NCI-H2227 treated with DMSO at 0.1 percent for 48 hours (cell line): ENCODE measurements at places on chromosomes 16 and 17.

- no peak for DNase-seq
These were observed 1.4 kb downstream of the BBS2 start for GRCh38 chr16:56518425-56518824.

DNA sequence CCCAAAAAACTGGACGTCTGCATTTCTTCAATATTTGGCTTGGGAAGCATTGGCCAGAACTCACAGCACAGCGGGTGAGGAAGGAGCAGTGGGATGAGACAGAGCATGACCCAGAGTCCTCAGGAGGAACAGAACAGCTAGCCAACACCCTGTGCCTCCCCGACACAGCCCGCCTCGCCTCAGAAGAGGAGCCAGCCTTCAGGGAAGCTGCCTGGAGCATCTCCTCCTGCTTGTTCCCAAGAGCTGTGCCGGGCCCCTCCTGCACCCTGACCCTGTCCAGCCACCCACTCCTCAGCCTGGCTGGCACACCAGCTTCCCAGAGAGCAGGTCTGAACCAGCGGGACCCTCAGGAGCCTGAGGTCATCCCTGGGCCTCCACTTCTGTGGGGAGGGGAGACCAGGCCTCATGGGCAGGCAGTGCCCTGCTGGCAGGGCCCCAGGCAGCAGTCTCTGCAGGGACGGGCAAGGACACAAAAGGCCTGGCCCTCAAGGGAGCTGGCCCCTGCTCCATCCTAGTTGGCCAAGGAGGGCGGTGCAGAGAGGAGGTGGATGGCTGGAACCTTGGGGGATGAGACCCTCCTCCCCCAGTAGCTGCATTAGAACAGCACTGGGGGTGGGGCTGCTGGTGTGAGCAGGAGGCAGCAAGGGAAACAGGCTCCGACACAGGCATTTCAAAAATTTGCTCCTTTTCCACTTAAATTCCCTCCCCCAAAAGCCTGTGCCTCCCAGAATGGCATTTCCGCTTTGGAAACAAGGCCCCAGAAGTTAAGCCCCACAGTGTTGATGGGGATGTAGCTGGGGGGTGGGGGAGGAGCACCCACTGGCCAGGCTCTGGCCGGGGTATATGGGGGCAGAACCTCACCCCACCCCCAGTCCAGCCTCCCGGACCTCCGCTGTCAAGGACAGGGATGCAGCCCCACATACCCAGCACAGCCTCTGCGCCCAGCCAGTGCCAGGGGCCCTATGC, 1.8 kb upstream of the BCAR1 start:
- no peak for DNase-seq

DNA sequence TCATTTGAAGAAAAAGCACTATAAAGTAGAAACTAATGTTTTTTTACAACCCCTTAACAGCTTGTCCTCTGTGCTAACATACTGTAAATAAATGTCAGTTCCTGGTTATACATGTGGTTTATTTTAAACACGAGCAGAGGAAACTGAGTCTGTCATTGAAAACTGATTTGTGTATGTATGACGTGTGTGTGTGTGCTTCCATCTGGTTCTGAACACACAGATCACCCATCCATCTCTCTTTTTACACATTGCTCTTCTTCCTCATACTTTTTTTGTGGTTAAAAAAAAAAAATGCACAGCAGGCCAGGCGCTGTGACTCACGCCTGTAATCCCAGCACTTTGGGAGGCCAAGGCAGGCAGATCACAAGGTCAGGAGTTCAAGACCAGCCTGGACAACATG, 49.5 kb downstream of the ZNF423 start:
- DNase-seq = no peak

DNA sequence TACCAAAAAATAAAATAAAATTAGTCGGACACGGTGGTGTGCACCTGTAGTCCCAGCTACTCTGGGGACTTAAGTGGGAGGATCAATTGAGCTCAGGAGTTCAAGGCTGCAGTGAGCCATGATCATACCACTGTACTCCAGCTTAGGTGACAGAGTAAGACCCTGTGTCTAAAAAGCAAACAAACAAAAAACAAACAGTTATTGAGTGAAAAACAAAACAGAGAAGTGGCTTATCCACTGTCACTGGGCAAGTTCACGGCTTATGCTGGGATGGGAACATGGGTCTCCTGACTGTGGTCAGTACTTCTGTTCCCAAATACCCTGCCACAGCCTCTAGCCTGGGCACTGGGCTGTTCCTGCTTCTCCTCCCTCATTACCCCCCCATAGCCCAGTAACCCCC, 9.5 kb upstream of the GRN start:
- no peak for DNase-seq

DNA sequence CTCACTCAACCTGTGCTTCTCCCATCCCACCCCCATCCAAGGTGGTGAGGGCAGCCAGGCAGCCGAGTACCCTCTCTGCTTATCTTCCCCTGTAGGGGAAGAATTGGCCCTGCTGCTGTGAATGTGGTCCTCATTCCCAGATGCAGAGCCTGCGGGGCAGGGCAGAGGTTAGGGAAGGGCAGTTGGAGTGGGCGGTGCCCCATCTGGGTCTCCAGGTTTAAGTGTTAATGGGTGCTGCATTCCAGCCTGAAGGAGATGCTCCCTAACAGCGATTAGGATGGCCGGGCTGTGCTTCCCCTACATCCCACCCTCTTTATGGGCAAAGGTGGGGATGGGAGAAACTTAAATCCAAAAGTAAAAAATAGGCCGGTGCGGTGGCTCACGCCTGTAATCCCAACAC, 12.1 kb downstream of the TMEM95 start:
- no peak for DNase-seq

DNA sequence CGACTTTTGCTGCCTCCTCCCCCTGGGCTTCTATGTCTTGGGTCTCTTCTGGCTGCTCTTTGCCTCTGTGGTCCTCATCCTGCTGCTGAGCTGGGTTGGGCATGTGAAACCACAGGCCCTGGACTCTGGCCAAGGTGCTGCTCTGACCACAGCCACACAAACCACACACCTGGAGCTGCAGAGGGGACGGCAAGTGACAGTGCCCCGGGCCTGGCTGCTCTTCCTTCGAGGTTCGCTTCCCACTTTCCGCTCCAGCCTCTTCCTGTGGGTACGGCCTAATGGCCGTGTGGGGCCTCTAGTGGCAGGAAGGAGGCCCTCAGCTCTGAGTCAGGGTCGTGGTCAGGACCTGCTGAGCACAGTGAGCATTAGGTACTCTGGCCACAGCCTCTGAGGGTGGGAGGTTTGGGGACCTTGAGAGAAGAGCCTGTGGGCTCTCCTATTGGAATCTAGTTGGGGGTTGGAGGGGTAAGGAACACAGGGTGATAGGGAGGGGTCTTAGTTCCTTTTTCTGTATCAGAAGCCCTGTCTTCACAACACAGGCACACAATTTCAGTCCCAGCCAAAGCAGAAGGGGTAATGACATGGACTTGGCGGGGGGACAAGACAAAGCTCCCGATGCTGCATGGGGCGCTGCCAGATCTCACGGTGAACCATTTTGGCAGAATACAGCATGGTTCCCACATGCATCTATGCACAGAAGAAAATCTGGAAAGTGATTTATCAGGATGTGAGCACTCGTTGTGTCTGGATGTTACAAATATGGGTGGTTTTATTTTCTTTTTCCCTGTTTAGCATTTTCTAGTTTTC, 2.3 kb downstream of the GP1BA start:
- no peak for DNase-seq

GRCh38 chr16:5850632-5851392, 753.2 kb upstream of the EEF2KMT start:
- DNase-seq = no peak

DNA sequence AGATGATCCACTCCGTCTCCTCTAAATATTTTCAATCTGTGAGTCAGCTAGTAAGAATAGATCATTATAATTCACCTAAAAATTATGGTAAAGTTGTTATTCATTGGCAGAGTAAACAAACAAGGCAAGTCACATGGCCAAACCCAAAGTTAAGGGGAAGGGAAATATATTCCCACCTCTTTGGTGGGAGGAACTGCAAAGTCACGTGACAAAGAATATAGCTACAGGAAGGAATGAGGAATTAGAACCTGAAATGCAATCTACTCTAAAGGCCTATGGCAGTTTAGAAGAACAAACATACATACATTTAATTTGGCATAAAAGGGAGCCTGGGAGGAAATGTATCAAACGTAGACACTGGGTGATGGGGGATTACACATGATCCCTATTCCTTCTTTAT, 48.9 kb downstream of the NOG start:
- DNase-seq = no peak

DNA sequence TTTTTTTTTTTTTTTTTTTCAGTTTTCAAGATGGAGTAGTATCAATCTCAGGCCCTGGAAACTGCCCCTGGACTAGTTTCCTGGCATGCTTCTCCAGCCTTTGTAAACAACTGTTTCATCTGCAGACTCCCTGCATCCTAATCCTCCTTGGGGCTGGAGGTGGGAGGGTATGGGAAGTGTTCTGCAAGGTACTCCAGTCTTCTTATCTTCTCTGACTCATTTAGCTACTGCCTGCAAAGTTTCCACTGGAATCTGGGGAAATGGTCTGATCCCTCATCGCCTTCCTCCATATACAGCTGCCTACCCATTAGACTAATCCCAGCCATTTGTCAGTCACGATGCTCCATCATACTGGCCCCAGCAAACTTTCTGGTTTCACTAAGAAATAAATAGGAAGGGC, 21.5 kb downstream of the COPZ2 start:
- DNase-seq = no peak

- DNase-seq = no peak
These were observed 84.7 kb downstream of the YPEL2 start for GRCh38 chr17:59416184-59416583.

DNA sequence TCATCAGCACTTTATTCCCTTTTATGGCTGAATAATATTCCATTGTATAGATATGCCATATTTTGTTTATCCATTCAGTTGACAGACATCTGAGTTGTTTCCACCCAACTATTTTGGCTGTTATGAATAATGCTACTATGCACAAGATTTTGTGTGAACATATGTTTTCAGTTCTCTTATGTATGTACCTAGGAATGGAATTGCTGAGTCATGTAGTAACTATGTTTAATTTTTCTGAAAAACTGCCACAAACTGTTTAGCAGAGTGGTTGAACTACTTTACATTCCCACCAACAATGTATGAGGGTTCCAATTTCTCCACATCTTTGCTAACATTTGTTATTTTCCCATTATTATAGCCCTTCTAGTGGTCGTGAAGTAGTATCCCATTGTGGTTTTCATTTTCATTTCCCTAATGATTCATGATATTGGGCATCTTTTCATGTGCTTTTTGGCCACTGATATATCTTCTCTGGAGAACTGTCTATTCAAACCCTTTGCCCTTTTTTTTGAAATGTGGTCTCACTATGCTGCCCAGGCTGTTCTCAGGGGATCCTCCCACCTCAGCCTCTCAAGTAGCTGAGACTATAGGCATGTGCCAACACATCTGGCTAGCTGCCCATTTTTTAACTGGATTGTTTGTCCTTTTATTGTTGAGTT, 26.3 kb downstream of the SMURF2 start:
- no peak for DNase-seq

DNA sequence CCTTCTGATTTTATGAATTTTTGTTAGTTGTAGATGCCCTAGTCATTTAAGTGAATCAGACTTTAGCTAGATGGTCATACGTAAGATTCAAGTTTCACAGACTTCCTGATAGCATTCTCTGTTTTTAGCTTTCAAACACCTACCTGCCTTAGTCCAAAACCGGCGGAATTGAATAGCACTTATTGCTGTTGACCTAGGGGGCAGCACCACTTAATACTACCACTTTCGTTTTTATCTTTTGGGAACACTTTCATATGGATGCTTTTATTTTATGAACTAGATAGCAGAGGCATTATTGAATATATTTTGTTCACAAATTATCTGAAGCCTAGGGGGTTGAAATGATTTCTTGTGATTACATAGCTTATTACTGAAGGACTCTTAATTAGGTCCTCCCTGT, 31.5 kb downstream of the TADA2A start:
- no peak for DNase-seq

GRCh38 chr16:67104061-67104460, 5.7 kb upstream of the PHAF1 start:
- no peak for DNase-seq

DNA sequence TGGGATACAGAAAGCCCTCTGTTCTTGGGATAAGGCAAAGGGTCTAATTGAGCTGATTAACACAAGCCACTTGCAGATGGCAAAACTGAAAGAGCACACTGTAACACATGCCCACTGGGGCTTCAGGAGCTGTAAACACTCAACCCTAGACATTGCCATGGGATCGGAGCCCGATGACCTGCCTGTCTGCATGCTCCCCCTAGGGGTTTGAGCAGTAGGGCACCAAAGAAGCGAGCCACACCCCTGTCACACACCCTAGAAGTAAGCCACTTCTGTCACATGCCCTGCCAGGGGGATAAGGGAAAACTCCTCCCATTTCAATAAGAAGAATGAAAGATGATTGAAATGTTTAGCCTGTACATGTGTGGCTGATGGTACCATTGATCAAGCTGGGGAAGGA, 81.3 kb upstream of the IRX6 start:
- no peak for DNase-seq

DNA sequence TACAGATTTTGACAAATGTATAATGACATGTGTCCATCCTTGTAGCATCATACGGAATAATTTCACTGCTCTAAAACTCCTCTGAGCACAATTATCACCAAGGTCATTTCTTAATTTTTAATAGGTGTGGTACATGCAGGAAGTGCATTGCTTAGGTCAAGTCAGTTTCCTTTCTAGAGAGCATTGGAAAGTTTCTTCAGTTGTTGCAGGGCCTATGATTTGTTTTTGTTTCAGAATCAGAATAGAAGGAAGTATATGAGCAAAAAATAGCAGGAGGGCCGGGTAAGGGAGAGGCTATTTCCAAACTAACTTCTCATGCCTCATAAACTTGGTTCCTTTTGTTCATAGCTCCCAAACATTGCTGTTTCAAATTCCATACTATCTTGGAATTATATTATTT, 24.0 kb upstream of the SLFN5 start:
- DNase-seq = no peak

DNA sequence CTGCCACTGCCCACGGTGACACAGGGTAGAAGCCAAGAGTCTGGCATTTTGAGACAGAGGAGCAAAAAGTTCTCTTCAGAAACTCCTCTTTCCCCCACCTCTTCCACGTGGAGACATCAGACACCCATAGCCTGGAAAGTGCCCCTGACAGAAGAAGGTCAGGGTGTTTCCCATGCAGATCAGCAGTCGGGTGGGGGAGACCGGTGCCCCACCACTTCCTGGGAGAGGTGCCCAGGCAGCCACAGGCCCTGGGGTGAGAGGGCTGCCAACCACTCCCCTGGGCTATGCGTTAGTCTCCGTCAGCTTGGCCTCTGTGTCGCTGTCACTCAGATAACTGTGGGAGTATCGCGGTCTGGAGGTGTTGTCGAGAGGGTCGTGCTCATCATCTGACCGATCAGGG, 31.5 kb downstream of the PIPOX start:
- DNase-seq = no peak

- DNase-seq = no peak
These were observed 207.1 kb upstream of the ASIC2 start for GRCh38 chr17:33500151-33500550.

GRCh38 chr17:8922928-8923327, 42.6 kb downstream of the PIK3R5 start:
- DNase-seq = no peak

GRCh38 chr17:68600931-68601564, at the start of gene FAM20A:
Gene FAM20A, minus strand, starts transcription at chr17:68601367. Its CDS starts 701 bp downstream, at chr17:68600666.
- DNase-seq = no peak

GRCh38 chr16:48409839-48410632, 24.8 kb upstream of the SIAH1 start:
- DNase-seq = no peak
